ENCODE measurements at places on chromosomes 16 and 17.

- DNase-seq: peak; percentile 27
These were observed 26.1 kb downstream of the HDAC5 start for GRCh38 chr17:44097110-44097958.

DNA sequence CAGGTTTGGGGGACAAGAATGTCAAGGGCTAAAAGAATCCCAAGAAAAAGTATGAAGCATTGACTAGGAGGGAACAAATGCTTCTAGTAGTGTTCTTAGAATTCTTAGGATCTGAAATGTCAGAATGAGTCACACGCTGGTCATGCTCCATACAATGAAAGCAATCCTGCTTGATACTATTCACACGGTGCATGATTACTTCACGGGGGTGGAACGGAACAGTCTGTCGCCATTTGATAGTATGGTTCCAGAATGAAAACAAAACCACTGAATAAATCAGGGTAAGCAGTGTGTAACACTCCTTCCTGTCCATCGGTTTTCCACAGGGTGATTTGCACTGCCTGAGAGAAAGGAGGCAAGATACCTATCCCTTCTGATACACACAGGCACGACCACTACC, 22.9 kb upstream of the YWHAE start:
- peak; percentile 81 for DNase-seq

GRCh38 chr16:920717-921116, 50.1 kb downstream of the LMF1 start:
- DNase-seq: peak; percentile 71

DNA sequence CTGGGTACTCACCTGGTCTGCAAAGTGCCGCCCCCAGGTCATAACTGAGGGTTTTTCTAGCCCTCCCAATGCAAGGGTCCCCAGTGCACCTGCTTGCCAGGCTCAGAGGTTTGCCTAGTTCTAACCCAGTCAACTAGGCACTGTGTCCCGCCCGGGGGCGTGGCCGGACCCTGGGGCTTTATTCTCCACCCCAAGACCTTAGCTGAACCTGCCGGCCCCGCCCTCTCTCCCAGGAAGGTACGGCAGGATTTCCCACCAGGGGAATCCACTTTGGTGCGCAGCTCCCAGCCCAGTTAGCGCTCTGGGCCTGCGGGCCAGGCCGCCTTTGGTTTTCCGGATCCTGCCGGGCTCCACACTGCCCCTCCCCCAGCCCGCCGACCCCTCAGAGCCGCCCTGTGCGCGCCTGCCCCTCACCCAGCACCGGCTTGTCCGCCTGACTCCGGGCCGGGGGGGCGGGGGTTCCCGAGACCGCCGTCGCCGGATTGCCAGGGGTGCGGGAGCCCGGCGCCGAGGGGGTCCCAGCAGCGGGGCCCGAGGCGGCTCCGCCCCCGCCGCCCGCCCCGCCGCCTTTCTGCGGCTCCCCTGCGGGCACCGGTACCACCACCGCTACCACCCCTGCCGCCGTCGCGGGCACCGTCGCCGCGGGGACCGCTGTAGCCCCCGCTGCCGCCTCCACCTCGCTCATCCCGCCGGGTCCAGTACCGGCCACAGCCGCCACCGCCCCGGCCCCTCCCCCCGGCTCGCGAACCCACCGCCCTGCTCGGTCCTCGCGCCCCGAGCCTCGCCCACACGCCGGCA, 424 bp downstream of the YBX2 start:
- DNase-seq: no peak

DNA sequence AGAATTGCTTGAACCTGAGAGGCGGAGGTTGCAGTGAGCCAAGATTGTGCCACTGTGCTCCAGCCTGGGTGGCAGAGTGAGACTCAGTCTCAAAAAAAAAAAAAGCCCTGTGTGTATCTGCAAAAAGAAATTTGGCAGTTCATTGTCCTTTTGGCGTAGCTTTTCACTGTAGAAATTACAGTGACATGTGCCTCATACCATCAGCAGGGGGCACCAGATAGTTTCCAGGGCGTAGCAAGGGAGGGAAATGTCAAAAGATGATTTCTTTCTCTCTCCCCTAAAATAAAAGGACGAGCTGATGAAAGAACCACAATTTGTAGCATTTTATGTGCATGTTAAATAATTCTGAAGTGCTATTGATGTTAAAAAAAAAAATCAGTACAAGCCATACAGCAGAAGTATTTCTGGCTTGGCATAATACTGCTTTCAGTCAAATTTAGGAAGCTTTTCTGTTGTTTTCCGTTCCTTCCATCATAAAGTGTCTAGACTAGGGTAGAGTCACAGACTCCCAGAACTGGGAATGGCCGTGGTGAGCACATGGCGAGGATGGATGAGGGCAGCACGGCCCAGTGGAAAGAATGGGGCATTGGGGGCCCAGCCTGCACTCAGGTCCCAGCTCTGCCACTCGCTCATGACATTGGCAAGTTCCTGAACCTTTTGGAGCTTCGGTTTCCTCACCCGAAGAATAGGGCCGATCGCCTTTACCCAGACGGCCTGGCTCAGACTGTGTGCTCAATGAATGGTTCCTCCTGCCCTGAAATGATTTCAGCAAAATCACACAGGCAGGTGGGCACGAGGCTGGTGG, 59.8 kb upstream of the RPH3AL start:
- peak; percentile 29 for DNase-seq

DNA sequence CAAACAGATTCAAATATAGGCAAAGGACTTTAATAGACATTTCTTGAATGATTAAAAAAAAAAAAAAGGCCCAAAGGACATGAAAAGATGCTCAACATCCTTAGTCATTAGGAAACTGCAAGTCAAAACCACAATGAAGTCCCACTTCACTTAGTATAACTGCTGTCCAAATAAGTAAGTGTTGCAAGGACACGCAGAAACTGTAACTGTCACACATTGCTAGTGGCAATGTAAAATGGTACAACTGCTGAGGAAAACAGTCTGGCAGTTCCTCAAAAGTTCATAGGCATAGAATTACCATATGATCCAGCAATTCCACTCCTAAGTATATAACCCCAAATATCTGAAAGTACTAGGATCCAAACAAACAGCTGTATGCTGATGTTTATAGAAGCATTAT, 112.7 kb downstream of the BRIP1 start:
- no peak for DNase-seq

DNA sequence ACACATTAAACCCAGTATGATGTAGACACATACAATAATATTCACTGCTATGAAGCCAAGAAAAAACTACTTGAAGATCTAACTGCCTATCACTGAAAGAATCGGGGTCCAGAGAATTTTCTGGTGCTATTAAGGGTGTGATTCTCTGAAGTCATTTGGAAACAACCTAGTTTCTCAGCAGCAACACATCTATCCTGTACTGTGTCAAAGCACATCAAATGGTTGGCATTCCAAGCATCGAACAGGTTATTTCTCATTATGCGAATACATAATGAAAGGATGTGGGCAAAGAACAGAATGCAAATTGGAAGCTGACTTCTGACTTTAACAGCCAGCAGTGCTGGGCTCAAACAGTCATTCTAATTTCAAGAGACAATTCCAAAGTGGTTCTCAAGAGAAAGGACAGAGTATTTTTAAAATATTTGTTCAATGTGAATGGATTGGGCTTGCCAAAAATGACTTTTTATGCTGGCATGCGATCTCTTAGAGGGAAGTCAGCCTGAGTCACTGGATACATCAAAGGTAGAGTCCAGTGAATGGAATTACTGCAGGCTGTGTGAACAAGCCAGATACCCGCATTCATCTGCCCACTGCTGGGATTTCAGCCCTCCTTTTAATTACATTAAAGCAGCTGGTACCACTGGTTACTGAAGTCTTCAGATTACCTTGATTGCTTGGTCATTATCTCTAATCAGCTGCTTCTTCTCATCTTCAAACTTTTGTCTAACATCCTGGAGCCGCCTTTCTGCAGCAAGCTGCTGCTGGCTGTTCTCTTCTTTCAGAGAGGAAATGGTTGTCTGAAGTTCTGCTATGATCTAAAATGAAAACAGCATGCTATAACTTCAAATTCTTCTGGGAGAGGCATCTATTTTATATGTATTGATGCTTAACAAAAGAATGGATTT, 181.2 kb upstream of the AXIN2 start:
- DNase-seq: peak; percentile 54

DNA sequence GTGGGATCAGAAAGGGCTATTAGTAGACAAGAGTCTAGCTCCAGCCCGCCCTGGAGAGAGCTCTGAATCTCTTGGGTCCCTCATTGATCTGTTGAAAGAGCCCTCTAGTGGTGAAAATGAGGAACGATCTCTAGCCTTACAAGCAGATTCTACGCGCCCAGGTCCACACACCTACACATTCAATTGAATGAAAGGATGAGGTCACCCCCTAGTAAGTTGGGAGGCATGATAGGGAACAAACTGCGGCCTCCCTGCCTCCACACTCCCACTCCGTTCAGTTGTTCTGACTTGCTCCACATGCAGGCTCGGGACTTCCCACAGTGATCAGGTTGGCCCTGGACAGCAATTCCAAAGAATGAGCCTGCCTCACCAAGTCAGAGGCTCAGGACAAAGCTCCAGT, 2.9 kb upstream of the CACNG3 start:
- no peak for DNase-seq

DNA sequence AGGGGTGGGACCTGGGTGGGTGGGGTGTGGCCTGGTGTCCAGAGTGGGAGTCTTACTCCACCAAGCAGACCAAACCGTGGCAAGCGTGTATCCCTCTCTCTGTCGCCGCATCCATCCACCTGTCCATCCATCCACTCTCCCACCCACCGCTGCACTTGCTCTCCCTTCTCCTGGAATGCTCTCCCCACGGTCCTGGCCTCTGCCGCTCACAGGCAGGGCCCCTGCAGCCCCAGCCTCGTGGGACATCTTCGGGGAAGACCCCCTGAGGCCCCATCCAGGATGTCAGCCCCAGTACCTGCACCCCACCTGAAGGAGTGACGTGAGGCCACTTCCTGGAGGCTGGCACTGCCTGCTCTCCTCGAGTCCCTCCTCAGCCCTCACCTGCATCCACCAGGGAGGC, 189.5 kb upstream of the GSE1 start:
- no peak for DNase-seq

GRCh38 chr16:23994615-23995014, 158.8 kb downstream of the PRKCB start:
- no peak for DNase-seq

DNA sequence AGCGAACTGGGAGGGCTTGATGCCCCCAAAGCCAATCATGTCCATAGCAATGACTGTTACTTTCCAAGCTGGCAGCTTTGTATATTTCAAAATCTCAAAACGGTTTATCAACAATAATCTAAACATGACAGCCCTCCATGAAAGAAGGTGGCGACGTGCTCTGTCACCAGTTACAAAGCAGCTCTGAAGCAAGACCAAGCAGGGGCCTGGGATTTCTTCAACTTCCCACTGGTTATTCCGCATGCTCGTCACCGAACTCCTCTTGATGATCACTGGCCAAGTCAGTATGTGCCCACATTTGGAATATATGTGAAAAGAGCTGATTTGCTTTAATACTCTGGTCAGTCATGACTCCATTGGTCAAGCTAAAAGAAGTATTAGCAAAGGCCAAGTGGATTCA, 175.6 kb downstream of the VPS53 start:
- DNase-seq: no peak

DNA sequence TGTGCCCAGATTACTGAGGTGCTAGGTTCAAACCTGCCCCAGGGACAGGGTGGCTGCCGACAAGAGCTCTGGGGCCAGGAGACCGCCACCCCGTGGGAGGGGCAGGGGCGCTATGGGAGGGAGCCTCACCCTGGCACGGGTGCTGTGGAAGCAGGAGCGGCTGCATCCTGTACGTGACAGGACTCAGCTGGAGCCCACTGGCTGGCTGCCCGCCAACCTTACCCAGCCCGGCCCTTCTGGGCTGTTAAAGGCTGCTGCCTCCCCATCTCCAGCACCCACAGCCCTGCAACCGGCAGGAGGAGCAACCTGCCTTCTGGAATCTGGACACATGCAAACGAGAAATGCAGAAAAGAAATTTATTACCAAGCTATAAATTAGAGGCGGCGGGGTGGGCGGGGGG, 11.2 kb downstream of the PAM16 start:
- DNase-seq: peak; percentile 6

DNA sequence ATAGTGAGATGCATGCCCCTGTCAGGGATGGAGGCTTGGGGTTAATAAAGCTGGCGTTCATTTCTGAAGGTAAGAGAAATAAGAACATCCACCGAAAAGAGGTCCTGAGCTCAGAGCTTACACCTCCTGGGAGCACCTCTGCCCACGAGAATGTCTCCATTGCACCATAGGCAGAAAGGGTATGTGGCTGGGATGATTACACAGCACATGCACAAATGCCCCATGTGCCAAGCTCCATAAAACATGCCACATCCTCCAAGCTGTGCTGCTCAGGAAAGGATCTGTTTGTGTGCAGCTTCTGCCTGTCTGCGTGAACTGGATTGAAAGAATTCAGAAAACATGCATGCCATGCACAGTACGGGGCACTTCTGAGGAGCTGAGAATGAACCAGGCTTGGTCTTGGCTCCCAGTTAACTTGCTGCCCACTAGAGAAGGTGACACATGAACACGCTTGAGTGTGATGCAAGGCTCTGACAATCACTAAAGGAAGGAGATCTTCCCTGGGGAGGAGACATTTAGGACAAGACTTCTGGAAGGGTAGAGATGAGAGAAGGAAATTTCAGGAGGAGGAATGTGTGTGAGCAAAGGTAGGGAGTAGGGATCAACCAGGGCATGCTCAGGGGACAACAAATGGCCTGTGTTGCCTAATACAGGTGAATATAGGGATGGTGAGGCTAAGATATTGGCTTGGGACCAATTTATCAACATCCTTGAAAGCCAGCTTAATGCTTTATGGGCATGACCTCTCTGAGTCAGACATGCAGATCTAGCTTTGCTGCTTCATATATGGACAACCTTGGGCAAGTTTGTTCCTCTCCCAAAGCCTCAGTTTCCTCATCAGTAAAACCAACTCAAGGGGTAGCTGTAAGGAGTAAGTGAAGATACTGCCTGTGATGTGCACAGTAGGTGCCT, 32.0 kb upstream of the SMPD3 start:
- DNase-seq: no peak

DNA sequence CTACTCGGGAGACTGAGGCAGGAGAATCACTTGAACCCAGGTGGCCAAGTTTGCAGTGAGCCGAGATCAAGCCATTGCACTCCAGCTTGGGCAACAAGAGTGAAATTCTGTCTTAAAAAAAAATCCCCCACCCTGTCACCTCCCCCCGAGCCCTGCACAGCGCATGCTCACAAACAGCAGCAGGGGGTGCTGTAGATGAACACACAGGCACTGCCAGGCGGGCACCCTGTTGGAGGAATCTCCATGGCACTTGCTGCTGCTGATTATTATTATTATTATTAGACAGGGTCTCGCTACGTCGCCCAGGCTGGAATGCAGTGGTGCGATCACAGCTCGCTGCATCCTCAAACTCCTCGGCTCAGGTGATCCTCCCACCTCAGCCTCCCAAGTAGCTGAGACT, 24.6 kb downstream of the FZD2 start:
- DNase-seq: no peak

DNA sequence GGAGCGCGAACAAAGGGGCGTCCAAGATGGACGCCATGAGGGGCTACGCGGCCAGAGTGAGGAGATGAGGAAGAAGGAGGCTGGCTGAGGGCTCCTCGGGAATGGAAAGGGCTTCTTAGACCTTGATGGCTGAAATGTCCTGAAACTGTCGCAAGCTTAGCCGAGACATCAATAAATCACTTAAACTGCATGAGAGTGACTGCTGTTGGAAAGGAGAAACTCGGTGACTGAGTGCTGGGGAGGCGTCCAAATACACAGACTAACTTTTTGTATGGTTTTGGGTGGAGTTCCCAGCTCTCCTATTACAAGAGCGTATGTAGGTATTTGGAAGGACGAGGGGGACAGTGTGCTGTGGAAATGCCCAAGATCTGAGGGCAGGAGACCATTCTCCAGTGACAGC, 1.4 kb upstream of the GEMIN4 start:
- no peak for DNase-seq
